H9 (cell line): ENCODE measurements at places on chromosomes 5 and 9.

GRCh38 chr9:92181296-92181695, 66.1 kb upstream of the SPTLC1 start:
- no peak for DNase-seq

DNA sequence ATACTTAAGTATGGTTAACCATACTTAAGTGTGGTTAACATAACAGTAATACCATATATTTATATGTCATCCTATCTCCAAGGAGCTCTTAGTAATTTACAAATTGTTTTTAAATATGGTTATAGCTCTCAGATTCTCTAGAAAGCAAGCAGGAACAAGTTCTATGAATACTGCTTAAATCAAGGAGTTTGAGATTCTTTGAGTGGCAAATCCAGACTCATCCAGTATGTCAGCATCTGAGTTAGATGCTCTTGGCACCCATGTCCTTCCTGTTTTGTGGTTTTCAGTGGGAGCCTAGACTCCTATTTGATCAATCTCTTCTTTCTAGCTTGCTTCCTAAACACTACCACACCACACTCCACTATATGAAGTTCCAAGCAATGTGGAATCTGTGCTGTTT, 114.7 kb upstream of the GDNF start:
- DNase-seq: no peak

DNA sequence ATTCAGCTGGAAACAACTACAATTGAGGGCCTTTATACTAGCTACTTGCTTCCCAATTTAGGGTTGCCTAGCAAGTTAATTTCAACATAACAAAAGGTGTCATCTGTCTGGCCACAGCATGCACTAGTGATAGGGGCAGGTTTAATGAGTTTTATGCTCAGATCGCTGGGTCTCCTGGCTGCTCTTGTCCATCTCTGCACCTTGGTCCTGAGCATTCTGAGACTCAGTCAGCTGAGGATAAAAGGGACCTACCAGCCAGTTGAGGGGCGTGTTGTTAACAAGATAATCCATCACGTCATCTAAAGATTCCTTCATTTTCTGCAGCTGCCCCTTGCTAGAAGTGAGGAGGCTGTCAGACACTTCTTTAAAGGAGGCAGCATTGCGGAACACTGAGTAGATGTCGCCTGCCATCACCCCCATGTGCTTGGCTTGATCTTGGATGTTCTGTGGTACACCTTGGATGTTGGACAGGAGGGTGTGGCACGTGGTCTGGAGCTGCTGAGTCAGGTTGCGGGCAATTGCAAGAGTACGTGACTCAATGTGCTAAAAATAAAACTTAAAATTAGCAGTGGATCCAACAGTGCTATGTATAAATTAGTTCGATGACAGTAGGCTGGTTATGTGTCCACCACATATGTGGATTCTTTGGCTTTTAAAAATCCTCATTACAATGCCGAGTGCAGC, 11.0 kb downstream of the PLIN2 start:
- DNase-seq: no peak

GRCh38 chr5:40780199-40780598, 18.0 kb downstream of the PRKAA1 start:
- DNase-seq: no peak

- DNase-seq: peak; percentile 62
Observed at GRCh38 chr9:70257991-70258691, 637 bp upstream of the SMC5 start.

- DNase-seq: no peak
Observed at GRCh38 chr5:179780362-179780761, 13.4 kb upstream of the LTC4S start.

- no peak for DNase-seq
Observed at GRCh38 chr5:6342689-6343315, 35.5 kb downstream of the MED10 start.

GRCh38 chr5:16735101-16736060, 118.6 kb upstream of the RETREG1 start:
- no peak for DNase-seq

DNA sequence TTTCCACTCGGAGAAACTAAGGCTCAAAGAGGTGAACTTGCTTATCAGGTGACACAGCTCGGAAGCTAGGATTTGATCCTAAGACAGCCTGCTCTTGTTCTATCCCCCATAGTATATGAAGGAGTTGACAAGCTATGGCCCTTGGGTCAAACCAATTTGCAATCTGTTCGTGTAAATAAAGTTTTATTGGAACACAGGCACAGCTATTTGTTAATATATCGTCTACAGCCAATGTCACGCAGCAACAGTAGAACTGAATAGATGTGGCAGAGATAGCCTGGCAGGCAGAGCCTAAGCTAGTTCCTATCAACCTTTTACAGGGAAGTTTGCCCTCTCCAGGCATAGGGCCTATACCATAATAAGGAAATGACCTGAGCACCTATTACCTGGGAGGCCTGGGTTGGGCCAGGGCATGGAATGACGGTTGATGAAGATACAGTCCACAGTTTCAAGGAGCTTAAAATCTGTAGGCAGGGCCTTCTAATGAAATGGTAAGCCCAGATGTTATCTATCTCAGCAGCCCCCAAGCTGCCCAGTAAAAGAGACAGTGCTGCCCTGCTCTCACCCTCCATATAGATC, 179.0 kb downstream of the TTLL11 start:
- no peak for DNase-seq

GRCh38 chr5:169581580-169582227, 1.9 kb upstream of the SPDL1 start:
- peak; percentile 50 for DNase-seq

DNA sequence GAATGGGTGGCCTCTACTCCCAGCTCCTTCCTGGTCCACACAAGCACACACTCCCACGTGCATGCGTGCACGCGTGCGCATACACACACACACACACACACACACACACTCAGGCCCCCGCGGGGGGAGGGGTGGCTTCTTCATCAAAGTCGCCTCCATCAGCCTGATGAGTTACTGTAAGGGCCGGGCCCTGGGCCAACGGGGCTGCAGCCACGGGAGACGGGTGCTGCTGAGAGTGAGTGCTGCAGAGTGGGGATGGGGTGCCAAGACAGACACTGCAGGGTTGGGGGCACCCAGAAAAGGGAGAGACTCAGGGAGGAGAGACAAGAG, 18.1 kb downstream of the CNTFR start:
- no peak for DNase-seq

- DNase-seq: no peak
Observed at GRCh38 chr5:400282-401145, 42.5 kb upstream of the EXOC3 start.
